ENCODE measurements at places on chromosomes 16 and 17.

DNA sequence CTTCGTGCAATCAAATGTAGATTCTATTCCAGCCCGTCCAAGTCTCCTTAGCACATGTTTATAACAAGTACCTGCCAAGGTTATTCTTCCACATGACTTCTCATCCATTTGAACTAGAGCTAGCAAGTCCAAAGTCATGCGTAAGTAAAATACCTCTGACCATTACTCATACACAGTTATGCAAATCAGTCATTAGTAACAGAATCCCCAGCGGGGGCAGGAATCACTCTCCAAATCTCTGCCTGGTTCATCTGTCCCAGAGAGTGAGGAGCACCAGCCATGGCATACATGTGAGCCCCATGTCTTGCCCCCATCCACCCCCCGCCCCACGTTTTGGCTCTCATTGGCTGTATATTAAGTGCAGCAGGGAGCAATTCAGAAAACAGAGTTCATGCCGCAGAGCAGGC, 27.7 kb downstream of the SRL start:
- no peak for DNase-seq

DNA sequence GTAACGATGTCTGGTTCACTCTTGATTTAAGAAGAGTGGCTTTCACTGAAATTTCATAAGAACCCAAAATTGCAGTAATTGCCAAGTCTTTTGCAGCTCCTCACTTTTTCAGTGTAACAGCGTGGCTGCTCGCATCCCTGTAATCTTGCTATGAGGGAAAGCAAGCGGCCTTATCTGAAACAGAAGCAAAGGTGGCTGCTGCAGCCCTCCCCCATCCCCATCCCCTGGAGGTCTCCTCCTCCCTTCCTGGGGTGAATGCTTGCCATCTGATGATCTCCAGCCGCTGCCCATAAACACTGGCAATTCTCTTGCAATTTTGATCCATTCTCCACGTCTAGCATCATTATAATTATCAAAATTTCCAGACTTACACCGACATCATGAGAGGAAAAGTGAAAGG, 182.5 kb upstream of the ASIC2 start:
- DNase-seq = no peak

GRCh38 chr17:55743103-55743679, 7.7 kb upstream of the PCTP start:
- DNase-seq = no peak

DNA sequence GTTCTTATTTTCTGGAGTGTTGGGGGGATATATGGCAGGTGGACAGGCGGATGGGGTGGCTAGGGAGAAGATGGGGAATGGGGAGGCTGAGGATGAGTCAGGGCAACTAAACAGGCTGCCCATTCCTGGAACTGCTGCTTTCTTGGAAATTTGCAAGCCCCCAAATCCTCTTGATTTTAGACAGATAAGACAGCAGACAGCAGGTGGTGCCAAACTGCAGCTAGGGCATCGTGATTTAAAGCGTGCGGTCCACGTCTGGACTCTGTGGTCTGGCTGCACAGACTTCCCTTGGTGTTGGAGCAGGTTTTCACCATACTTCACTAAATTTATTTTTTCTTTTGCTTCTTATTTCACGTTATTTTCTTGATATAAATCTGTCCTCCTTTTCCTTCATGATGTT, 10.9 kb upstream of the KRT24 start:
- DNase-seq = no peak

GRCh38 chr16:75225678-75226515, 7.1 kb downstream of the CTRB1 start:
- DNase-seq = no peak

GRCh38 chr17:16377941-16378341, 3.0 kb upstream of the UBB start:
- DNase-seq = no peak

- no peak for DNase-seq
Observed at GRCh38 chr17:7803981-7804380, 30.0 kb upstream of the KDM6B start.

All from CD4-positive, alpha-beta memory T cell (primary cell).